ENCODE measurements at places on chromosomes 3 and 15.

DNA sequence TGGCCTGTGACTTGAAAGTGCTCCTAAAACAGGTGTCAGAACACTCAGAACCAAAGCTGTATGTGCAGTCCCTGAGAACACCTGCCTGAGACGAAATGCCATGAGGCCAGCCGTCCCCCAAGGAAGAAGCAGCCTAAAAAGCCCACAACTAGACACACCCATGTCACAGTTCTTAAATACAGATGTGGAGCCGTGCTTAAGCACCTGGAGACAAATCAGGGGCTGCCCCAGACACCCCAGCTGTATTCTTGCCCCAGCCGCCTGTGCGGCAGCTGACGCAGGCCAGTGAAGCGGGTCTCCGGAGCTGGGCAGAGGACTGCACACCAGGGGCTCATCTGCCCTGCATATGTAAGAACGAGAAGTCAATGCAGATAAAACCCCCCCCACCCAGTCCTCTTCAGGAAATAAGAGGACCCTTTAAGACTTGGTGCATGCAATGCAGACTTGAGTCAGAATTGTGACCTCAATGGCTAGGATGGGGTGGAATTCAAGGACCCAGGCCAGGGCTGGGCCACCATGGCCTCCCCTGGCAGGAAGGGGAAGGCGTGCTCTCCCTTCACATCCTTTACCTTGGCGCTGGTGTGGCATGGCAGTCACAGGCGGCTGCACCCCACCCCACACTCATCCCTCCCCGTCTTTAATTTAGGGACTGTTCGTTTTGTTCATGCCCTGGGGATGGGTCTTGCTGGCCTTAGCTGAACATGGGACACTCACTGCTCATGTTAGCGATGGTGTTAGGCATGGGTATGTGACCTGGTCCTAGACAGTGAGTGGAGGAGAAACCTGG lies 27.7 kb upstream of the PLXNA1 start:
- DNase-seq: no peak

DNA sequence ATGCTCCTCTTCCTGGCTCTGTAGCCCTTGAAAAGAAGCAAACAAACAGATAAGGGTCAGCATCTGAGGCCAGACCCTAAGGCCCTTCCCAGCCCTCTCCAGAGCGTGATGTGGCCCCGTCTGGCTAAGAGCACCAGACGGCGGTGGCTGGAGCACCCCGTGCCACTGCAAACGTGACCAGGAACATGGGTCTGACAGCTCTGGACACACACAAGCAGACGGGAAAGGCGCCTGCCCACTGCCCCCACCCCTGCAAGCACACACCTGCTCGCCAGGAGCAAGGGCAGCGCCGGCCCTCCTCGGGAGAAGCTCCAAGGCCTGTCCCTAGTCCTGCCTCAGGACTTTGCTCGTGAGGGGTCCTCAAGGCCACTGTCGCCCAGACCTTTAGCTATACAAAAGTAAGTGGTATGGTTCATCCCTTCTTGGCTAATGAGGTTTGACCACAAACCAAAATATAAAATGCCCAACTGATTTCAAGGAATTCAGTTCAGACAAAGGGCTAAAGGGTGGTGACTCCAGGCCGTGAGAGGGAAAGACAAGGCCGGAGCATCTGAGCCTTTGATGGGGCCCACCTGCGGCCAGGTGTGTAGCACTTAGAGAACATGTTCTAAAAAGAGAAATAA lies 90.4 kb downstream of the XXYLT1 start:
- no peak for DNase-seq

- no peak for DNase-seq
Measured at GRCh38 chr3:99765042-99765942, 52.4 kb upstream of the CMSS1 start.

DNA sequence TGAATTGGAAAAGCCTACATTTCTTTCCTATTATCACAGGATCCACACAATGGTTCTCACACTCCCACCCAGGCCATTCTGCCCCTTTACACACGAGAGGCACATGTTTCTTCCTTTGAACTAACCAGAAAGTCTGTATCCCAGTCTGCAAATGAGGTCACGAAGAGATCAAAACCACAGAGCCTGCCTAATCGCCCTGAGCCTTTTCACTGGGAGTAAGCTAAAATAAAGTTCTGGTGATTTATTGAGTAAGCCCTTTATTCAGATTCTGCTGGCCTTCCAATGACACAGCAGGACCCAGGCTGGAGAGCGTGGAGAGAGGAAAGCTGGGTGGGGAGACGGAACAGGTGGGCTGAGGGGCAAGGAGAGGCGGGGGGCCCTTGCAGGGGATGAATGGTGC lies 78.7 kb downstream of the ATP1B3 start:
- no peak for DNase-seq

DNA sequence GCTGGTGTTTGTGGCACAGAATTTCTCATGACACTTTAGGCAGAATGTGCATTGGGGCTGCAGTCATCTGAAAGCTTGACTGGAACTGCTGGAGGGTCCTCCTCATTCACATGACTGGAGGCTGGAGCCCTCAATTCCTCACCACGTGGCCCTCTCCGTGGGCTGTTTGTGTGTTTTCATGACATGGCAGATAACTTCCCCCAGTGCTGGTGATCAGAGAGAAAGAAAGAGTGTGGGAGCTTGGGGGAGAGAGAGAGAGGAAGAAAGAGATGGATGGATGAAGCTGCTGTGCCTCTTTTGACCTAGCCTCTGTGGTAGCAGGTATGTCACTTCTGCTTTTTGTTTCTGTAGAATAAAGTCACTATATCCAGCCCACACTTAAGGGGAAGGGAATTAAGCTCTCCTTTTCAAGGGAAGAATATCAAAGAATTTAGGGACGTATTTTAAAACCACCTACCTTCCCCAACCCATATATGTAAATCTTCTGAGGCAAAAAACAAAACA lies 169.6 kb upstream of the IL12A start:
- DNase-seq: no peak

- DNase-seq: no peak
Measured at GRCh38 chr3:181288145-181288544, 298.6 kb upstream of the DNAJC19 start.

DNA sequence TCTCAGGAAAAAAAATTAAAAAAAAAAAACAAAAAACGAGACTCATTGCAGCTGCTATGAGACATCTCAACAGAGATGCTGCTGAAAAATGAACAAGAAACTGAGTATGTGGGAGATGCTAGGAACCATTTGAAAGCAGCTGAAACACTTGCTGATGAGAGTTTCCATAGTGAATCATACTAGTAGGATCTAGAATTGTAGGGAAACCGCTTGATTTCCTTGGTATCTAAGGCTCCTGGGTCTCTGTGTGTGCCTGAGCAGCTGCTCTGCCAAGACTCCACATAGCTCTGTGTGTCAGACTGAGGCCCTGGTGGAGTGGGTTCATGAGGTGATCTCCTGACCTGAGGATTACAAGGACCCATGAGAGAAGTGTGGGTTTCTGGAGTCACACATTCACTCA lies 313.4 kb upstream of the NECTIN3 start:
- no peak for DNase-seq
